ENCODE measurements at places on chromosomes 5 and 9. TPM values are rescaled to one million over a fixed set of nuclear protein-coding genes. Genes with fewer than 3 reads are reported as not detected.

The CACNA1B gene
- not detected for total RNA-seq

The C5 gene
- total RNA-seq: 1.5 TPM

The SLC1A1 gene
- total RNA-seq: 1.0 TPM

DNA sequence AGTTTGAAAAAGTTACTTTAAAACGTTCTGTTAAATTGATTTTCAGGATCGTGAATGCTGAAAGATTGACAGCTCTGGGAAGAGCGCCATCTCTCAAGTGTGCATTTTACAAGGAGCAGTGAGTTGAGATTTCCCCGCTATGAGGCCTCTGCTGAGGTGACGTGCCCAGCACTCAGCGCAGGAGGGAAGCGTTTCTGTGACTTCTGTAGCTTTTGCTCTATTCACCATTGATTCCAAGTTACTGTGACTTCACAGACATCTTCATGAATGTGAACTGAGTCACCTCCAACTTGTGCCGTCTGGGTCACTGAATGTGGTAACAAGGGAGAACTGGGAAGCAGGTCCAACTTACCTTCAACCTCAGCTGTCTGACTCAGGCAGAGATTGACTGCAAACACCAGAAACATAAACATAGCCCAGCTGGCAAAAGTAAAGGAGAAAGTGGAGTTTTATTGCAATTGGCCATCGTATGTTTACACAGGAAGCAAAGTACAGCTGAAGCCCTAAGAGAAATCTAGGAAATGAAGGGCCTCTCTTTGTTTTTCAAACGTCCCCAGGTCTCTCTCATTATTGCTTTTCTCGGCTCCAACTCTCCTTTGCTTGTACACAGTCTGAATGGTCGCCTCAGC, 428.8 kb upstream of the CLINT1 start:
- DNase-seq: no peak

The SPATA31A1 gene
- total RNA-seq: not detected

The DOCK8 gene
- not detected for total RNA-seq

The FOXD4L6 gene
- total RNA-seq: not detected

DNA sequence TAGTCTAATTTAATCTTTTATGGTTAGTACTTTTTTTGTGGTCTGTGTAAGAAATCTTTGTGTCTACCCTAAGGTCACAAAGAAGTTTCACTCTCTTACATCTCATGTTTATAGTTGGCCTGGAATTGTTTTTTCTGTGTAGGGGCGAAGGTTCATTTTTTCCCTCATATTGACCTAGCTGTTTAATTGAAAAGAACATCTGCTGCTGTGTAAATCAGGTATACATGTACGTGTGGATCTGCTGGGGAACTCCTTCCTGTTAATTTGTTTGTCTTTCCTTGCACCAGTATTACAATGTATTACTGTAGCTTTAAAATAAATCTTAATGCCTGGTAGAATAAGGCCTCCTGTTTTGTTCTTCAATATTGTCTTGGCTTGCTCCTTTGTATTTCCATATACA, 37.8 kb downstream of the EXOSC2 start:
- DNase-seq: no peak

GRCh38 chr5:12204761-12205160, 300.5 kb upstream of the CTNND2 start:
- DNase-seq: no peak

- no peak for DNase-seq
Observed at GRCh38 chr9:36974731-36975130, 59.3 kb downstream of the PAX5 start.

The ZNF169 gene
- 1.9 TPM for total RNA-seq

The PFN3 gene
- not detected for total RNA-seq

GRCh38 chr5:153513156-153513555, 22.7 kb downstream of the GRIA1 start:
- DNase-seq: no peak

- DNase-seq: no peak
Observed at GRCh38 chr5:59021837-59022514, 439.1 kb downstream of the RAB3C start.

- DNase-seq: no peak
Observed at GRCh38 chr5:9564752-9565151, 18.9 kb upstream of the SEMA5A start.

GRCh38 chr9:128936171-128936865, 11.1 kb downstream of the DOLK start:
- no peak for DNase-seq

DNA sequence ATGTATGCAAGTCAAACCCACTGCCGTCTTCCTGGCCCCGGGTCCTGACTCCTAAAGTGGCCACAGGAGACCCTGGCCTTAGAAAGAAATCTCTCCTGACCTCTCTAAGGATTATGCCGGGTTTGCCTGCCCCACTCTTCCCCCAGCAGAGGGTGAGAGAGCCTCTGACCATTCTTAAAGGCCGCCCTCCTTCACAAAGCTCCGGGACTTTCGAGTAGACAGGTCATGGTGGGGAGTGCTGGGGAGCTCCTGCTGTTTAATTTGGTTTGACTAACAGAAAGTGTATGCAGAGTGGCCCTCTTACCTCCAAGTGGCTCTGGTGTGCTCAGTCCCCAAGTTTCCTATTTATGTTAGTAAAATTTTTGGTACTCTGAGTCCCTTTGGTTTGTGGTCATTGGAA, 111.8 kb downstream of the LRRC70 start:
- DNase-seq: no peak

GRCh38 chr9:445033-445432, 230.4 kb downstream of the DOCK8 start:
- DNase-seq: no peak

The EGFL7 gene
- total RNA-seq: 3.6 TPM

DNA sequence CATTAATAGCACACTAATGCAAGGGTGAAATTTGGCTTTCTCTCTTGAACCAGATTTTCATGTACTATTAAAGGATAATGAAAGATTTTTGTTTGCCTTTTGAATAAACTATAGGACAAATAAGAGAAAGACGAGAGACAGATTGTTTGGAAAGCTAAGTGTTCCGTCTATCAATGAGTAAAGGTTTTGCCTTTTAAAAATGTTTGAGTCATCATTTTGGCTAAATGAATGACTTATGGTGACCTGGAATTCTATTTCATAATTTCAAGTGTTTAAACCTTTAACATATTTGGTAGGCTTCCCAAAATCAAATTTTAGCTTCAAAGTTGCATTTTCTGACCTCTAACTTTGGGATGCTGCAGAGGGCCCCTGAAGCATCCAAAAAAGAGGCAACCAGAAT, 145.2 kb downstream of the SLC25A46 start:
- DNase-seq: no peak

GRCh38 chr5:154273963-154274827, 83.7 kb downstream of the GALNT10 start:
- DNase-seq: no peak

DNA sequence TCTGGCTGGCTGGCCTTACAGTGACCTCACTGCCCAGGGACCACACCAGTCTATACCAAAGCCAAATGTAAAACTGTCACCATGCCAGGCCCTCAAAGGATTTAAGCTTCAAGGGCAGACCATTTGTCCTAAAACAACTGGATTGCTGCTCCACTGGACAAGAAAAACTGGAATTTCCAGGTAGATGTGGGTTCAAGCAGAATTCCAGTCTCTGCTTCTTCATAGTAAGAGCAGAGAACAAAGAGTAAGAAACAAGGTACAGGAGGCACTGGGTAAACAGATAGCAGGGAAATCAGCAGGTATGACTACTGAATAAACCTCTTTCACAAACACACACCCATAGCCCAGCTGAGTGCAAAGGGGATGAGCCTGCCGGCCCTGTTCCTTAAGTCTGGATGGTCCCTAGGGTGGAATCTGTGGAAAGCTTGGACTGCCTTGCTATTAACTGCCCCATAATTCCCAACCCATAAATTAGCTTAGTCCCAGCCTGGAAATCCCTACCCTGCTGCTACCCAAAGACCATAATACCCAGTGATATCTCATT, 5.5 kb downstream of the B4GALT1 start:
- DNase-seq: peak; percentile 8

The PKD2L2 gene
- total RNA-seq: not detected

The CCDC192 gene
- not detected for total RNA-seq

Measured in HFFc6 (cell line).